Right lung (tissue), 10 donors: ENCODE measurements at places on chromosomes 5 and 9.

DNA sequence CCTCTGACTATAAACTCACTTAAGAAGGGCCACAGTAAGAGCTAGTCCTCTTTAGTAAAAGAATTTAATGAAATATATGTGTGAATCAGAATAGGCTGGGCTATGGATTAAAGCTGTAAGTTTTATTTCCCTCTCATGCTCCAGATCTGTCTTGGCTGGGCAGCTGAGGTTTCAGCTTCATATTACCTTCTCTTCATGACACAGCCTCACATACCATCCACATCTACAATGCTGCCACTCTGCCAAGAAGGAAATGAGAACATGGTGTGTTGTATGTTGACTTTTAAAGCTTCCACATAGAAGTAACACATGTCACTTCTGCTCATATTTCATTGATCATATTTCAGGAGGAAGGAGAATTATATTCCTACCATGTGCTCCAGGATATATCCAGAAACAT lies 776.0 kb upstream of the ACO1 start:
- DNase-seq = no peak

GRCh38 chr5:88761269-88761850 lies 121.6 kb downstream of the MEF2C start:
- DNase-seq = no peak

DNA sequence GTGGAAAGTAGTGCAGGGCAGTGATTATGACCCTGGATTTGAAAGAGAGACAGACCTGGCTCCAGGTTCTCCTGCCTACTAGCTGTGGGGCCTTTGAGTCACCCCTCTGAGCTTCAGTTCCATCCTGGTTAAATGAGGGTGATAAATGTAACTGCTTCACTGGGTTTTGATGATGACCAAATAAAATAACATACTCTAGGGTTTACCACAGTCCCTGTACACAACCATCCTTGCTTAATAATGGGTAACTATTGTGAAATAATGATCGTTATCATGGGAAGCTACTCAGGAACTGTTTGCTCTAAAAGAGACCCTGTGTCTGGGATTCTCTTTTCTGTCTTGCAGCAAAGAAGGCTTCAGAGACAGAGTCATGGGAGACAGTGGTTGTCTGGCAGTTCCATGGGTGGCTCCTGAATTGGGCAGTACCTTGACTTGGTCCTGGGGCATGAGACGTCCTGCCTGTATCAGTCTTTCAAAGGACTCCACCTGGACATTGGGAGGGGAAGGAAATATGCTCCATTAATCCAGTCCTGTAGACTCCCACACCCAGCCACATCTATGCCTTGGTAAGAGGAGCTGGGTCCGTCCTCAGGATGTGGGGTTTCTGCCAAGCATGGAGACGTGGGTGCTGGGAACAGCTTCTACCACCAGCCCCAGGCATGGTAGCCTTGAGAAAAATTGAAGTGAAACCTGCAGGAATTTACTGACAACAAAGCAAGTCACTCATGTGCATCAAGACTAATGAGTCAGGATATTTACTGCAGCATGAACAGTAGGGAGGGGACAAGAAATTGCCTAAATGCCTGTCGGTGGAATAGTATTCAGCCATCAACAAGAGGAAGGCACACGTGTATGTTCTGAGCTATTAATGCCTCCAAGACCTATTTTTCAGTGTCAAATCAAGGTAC lies 23.4 kb downstream of the AKNA start:
- DNase-seq = no peak

GRCh38 chr5:55223812-55224240 lies 3.3 kb downstream of the MCIDAS start:
- DNase-seq = no peak

DNA sequence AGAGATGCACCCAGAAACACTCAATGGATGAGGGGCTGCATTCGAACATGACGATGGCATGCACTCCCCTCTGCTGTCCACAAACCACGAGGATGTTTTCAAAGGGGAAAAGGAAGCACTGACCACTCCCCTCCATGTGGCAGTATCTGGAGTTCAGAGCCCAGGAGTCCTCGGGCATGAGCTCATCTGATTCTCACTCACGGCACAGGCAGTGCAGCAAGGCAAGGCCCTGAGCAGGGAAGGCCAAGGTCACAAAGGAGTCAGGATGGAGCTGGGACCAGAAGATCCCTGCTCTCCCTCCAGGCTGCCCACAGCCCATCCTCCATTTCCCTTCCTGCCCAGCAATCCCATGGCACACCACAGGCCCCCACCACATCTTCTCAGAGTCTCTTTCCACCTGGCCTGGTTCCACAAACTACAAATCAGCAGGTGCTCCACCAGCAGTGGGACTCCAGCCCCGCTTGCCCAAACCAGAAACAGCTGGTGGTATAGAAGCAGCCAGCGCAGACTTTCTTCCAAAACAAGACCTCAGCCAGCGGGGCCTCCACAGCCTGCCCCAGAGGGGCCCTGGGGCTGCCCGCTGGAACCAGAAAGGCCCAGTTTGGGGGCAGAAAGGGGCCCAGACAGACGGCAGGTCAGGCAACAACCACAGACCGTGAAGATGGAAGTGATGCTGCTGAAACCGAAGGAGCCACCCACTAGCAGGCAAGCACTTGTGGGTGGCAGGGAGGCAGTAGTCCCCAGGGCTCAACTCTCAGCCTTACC lies 12.2 kb downstream of the TNIP1 start:
- no peak for DNase-seq

GRCh38 chr9:34034698-34035065 lies 14.0 kb downstream of the UBAP2 start:
- no peak for DNase-seq

DNA sequence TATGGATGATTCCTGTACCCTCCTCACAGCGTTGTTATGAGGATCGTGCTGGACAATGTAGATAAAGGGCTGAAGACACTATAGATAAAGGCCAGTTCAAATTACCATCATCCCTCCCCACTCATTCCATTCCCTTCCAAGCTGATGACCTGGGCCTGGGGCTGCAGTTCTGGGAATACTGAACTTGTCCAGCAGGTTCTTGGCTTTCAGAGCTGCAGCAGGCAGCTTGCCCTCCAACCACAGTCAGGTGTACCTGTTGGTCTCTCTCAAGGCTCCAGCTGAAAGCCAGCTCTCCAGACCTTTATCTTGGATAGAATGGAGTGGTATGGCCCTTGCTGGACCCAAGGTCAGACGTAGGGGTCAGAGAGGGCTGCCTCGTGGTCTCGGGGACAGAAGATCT lies 92.5 kb downstream of the PCDH1 start:
- DNase-seq = no peak

GRCh38 chr5:51159606-51160005 lies 223.6 kb upstream of the ISL1 start:
- no peak for DNase-seq

- DNase-seq = no peak
Observed at GRCh38 chr5:68757006-68757405, 336.8 kb upstream of the SLC30A5 start.

DNA sequence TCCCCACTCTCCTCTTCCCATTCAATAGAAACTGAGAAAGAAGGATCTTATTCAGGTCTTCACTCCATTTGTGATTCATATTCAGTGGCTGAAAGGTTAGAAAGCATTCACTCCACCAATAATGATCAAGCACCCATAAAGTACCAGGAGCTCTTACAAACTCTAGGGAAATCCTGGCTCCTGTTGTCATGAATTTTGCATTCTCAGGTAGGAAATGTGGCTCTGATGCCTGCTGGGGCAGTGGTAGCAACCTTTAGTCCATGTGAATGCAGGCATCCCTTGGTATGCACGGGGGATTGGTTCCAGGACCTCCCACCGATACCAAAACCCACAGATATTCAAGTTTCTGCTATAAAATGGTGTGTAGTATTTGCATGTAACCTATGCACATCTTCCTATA lies 3.6 kb upstream of the RORB start:
- DNase-seq = no peak

DNA sequence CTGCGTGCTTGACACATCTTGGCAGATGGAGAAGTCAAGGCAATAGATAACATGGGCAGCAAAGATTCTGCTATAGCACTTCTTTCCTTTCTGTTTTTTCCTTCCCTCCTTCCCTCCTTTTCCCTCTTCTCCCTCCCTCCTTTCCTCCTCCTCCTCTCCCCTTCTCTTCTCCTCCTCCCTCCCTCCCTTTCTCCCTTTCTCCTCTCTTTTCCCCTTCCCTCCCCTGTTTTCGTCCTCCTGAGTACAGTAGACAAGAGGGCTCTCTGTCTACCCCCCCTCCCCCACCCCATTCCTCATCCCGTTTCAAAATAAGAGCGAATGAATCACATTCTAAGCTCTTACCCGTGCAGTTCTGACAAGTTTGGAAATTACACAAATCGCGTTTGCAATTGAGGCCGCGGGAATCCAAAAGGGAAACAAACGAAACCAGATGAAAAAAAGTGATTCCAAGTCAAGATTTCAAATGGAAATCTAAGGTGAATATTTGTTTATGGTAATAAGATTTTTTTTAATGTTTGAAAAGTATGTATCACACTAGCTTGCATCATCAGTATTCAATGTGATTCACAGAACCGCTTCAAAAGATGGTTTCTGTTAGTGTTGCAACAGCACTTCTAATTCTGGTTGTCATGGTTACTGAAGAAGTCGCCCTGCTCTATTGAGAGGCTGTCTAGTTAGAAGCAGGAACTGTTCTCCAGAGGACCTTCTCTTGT lies 1.3 kb downstream of the NIM1K start:
- peak; percentile 51 for DNase-seq

GRCh38 chr5:141524604-141525597 lies 36.0 kb downstream of the PCDHGC5 start:
- DNase-seq = peak; percentile 96

DNA sequence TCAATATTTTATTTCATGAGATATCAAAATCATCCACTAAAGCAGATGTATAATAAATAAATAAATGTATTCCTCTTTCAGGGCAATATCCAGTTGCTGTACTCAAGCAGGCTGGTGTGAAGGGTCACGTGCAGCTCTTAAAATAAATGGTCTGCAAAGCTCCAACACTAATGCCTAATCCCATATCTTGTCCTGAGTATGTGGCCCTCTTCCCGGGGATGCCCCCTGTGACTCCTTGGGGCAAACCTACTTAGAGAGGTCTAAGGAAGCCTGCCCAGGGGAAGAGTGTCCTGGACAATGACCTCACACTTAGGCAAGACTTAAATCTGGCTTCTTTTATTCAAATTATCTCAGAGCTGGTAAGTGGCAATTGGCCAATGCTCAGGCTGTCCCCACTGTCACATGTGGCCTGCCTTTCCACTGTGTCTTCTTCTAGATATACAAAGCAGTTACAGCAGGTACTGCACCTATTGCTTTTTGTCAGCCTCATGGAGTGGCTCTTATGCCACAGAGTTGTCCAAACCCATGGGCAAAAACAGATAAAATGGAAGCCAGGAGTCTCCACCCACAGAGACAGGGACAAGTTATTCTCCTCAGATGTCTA lies 55.3 kb downstream of the SEMA5A start:
- DNase-seq = no peak

- no peak for DNase-seq
Observed at GRCh38 chr5:32020271-32020670, 153.8 kb downstream of the GOLPH3 start.

- no peak for DNase-seq
Observed at GRCh38 chr9:120350596-120350995, 229.4 kb downstream of the CDK5RAP2 start.

- no peak for DNase-seq
Observed at GRCh38 chr9:71329873-71330272, 208.5 kb upstream of the TRPM3 start.

DNA sequence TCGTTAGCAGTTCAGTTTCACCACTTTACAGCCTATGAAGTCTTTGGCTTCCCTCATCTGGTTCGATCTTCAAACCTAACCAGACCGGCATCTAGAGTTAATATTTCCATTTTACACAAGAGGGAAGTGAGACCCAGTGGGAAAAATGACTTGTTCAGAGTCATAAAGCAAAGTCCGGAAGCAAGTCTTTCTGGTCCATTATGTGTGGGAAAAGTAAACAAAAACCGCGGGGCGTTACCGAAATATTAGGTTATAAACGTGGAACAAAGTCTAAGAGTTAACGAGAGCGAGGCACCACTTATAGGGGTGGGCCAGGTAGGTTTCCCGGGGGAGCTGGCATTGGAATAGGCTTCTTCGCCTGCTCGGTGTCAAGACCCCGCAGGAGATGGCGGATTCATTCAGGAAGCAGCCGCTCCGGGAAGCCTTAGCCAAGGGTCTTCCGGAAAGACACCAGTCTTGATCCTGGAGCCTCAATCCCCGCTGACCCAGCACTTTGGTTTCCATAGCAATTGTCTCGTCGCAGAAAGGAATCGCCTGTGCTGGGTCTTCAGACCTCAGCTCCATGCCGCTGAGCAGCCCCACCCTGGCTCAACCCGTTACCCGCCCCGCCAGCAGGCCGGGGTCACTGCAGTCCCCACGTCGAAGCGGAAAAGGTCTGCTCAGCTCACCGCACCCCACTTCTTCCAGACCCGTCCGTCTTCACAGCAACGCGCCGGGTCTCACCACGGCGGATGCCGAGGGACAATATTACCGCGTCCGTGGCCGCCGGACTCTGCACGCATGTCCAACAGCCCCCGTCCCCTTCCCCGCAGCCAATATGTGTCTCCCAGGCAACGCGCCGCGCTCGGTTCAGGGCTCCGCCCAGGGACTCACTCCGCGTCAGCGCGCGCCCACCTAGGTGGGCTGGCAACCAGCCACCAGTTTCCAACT lies at the start of gene C5orf52:
Gene C5orf52 (plus strand): TSS at position 872 of the 930 bp plus-strand sequence. CDS start 82 bp downstream, outside the sequence.
- peak; percentile 22 for DNase-seq

GRCh38 chr5:39340506-39340905 lies 23.8 kb downstream of the C9 start:
- no peak for DNase-seq

DNA sequence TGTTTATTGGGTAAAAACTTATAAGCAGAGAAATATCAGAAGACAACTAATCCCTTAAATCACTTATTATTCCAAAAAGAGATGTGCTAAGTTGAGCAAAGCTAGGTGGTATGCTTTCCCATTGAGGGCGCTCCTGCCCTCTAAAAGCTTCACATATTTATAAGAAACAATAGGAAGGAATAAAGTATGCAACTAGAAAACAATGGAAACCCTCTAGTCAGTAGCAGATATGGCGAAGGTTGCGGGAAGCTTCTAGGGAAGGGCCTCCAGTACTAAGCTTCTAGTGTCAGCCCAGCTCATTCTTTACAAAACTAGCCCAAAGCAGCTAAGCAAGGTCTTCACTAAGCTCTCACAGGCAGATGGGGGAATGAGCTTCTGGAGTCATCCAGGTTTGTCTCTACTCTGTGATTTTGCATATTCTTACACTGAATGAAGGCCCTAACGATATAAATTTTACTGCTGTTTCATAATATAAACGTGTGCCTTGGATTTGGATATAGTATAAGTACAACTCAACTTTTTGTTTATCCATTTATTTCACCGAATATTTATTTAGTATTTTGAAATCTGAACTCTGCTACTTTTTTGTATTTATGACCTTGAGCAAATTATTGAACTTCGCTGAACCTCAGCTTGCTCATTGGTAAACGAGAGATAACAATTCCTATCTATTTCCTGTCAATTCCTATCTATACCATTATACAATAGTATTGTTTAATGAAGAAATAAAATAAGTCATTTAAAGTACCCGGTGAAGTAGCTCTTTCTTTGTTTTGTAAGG lies 571.4 kb downstream of the ELAVL2 start:
- DNase-seq = no peak

DNA sequence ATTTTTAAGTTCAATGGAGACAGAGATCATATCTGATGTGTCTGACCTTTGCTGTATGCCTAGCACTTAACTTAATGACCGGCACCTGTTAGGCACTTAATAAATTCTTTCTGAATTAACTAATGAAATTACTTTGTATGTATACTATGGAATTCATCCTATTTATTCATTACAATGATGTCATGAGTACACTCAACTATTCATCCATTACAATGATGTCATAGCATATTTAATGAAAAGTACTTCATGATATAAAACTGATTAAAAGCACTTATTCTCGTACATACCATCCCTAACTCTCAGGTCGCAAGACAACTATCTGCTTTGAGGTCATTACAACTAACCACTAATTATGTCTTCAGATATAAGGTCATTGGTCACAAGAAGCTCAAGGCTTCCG lies 1131.6 kb downstream of the DTWD2 start:
- DNase-seq = no peak
